ENCODE measurements at places on chromosomes 1 and 21.

DNA sequence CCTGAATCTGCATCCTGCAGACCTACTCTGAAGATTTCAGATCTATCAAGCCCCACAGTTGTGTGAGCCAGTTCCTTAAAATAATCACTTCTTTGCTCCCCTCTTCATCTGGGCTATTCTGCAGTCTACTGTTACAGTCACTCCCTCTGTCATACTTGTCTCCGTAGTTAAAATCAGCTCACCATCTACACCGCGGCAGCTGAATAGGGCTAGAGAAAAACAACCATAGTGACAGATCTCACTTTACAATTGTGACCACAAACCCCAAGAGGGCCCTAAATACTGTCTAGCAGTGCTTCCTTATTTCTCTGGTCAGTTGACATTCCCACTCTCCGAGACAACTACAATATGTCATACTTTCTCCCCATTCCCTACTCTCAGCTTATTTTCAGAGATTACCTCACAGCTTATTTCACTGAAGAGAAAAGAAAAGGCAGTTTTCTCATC is 12.9 kb downstream of the DESI2 start:
- no peak for DNase-seq

DNA sequence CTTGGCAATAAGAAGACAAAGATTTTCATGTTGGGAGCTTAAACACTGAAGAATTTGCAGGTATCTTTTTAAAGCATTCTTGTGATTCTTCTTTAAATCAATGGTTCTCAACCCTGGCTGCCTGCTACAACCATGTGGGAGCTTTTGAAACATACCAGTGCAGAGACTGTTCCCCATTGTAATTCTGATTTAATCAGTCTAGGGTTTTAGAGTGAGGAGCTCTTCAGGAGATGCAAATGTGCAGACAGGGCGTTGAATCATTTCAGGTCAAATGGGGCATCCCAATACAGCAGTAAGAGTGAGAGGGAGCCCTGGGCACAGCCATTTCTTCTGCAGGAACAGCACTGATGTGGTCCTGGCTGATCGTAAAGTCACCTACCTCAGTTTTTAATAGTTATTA is 24.3 kb downstream of the KCNJ6 start:
- DNase-seq, result no peak

DNA sequence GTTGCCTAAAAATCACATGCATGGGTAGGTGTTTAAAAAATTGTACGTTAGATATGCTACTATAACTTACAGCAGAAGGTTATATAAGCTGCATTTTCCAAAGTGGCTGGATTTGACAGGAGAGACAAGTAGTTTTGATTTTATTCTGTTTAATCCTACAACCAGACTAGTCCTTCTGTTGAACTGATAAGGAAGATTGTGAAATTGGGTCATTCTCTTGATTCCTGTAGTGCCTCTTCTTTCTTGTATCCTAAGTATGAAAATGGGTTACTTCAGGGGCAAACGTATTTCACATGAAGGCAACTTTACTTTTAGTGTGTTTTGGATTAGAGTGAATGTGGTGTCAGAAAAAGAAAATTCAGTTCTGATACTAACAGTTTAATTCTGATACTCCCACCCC is 19.0 kb downstream of the CDC42 start:
- no peak for DNase-seq

DNA sequence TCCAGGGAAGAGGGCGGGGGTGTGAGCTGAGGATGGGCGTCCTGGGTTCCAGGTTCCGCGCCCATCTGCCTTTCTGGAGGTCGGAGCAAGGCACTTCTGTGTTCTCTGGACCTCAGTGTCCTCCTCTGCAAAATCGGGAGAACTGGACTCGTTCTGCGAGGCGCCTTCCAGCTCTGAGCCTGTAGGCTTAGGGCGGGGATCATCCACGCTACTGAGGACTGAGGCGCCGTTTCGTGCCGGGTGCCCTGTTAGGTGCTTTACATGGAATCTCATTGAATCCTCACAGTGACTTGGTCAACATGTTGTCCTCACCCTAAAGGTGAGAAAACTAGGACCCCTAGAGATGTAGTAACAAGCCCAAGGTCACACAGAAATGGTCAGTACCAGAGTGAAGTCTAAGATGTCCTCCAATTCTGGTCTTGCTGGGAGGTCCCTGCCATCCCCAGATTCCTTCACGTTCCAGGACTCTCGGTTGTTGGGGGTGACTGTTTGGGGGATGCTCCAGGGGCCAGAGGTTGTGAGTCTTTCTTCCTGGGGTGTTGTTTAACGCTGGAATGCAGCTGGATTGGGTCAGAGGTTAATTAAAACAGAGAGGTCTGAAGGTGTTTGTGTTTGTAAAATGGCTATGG is 677 bp downstream of the PRKAA2 start:
- no peak for DNase-seq

GRCh38 chr1:67978890-67979516 is 71.4 kb downstream of the DIRAS3 start:
- no peak for DNase-seq

DNA sequence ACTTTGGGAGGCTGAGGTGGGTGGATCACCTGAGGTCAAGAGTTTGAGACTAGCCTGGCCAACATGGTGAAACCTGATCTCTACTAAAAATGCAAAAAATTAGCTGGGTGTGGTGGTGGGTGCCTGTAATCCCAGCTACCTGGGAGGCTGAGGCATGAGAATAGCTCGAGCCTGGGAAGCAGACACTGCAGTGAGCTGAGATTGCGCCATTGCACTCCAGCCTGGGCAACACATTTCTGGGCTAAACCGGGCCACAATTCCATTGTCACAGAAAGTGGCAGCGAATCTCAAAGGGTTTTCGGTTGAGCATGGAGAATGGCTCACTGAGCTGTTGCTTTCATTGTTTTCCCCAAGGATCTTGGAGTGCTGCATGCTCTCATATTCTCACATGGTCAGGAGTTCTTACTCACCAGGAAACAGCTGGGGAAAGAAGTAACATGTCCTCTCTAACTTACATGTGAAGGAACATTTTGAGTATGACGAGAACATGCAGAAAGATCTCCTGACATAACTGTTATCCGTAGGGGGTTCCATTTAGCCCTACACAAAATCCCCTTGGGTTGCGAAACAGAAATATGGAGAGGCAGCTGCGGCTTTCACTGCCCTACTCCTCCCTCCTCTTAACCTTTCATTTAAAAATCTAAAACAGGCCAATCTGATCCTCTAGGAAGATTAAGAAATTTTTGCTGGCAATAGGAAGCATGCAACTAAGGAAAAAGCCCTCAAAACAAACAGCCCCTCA is 341.1 kb downstream of the PCP4 start:
- DNase-seq, result no peak

DNA sequence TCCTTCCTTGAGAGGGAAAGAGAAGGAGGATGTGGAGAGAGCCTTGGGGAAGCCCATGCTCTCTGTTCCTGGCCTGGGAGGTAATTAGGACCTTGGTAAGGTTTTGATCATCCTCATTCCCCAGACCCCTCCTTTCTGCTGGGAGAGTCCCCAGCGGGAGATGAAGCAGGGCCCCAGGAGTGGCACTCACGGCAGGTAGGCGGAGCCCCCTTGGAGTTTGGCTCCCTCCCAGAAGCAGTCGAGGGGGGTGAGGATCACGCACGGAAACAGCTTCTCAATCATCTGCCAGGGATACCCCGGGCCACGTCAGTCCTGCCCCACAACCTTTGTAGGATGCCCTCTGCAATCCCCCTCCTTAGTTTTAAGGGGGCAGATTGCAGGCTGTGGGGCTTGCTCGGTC is 11.5 kb downstream of the PTCH2 start:
- DNase-seq, result no peak

DNA sequence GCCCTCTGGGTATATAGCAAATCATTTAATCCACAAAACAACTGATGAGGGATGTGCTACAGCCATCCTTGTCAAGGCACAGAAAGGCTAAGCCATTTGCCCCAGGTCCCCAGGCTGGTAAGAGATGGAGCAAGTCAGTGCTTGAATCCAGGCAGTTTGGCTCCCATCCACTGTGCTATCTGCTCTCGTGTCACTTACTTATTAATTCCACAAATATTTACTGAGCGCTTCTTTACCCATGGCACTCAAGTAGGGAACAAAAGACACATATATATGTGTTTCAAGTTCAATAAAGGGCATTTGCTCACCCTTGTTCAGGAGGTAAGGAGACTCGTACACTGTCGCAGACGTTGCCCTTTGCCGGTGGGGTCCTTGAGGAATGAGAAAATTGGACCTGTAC is 38.6 kb upstream of the MPZL1 start:
- DNase-seq, result no peak

DNA sequence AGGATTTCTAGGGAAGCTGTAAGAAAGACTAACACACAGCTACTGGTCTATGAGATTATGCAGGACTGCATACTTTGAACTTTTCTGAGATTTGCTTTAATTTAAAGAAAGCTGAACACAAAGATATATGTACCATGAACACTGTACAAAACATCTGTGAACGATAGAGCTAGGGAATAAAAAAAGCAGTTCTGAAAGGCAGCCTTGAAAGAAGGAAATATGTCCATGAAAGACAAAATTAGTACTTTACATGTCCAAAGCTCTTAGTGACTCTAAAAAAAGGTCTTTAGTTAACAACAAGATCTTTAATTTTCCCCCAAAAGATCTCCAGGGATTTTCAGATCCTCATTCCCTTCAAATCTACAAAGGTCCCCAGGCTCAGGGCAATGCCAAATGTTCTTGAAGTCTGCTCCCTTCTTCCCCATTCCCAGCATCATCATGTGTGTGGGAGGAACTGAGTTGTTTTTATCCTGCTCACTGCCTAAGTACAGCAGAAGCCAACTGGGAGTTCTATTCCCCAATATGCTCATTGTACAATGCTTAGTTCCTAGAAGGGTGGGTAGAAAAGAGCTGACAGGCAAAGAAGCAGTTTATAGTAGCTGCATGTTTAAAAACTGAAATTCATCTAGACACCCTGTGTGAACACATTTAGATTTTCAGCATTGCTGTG is 60.1 kb upstream of the PTCH2 start:
- DNase-seq, result no peak

DNA sequence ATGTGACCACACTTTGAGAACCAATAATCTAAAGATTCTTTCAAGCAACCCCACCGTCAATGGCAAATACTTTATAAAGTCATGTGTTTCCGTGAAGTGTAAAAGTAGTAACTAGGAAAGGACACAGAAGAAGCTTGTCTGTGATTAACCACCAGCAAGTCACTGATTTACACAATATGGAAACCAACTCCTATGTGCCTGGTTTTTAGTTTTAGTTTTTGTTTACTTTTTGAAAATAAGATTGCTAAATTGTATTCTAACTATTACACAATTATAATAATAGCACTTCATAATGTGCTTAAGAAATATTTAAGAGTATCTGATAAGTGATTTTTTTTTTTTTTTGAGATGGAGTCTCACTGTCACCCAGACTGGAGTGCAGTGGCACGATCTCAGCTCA is 13.0 kb downstream of the FMO2 start:
- no peak for DNase-seq

- no peak for DNase-seq
These were observed 168.4 kb downstream of the TNFSF18 start for GRCh38 chr1:172882385-172882784.

DNA sequence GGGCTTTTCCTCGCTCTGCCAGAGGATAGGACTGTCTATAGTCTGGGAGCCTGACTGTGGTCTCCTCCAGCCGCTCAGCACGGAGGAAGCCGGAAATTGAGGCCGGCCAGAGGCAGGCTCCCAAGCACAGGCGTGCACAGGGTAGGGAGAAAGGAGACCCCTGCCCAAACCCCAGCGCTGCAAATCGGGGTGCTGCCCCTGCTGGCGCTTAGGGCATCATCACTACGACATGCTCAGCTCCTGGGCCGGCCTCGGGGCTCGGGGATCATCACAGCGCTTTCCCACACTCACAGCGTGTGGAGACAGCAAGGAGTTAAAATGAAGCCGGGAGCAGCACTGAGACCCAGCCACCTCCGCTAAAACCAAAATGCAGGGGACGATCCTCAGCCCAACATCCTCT is 62.8 kb upstream of the ARHGEF16 start:
- DNase-seq, result no peak
